ENCODE measurements at places on chromosomes 13 and 19.
A peak's percentile ranks its signal among the peaks of the same experiment; 100 is the strongest.

DNA sequence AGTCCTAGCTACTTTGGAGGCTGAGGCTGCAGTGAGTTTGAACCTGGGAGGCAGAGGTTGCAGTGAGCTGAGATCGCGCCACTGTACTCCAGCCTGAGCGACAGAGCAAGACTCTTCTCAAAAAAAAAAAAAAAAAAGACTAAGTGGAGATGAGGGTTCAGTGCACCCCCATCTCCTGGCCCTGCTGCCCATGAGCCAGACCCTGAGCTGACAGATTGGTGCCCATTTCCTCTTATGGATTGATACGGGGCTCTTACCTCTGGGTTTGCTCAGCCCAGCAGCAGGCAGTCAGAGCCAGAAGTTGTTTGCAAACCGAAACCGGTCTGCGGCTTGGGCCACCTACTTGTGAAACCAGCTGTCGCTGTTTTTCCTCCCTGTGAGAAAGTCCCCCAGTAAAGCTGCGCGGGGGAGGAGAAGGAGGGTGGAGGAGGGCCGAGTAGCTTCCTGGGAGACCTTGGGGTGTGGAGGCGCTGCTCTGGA is 36.9 kb downstream of the ARRDC2 start:
- no peak for DNase-seq

GRCh38 chr13:35345992-35346391 is 130.5 kb downstream of the MAB21L1 start:
- DNase-seq: no peak

DNA sequence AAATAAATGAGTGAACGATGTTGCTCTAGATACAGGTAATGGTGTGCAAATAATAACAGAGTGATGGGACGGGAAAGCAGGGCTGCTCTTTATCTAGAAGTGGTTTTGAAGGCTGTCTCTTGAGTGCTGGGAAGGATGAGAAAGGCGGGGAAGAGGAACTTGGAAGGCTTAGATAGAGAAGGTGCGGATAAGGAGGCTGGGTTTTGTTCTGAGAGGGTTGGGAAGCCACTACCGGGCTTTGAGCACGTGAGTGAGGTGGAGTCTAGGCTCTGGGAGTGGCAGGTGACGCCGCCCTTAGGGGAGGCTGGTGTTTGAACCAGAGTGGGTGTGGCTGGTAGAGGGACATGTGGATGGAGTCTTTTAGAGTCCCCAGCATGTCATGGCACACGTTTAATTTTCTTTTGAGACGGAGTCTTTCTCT is 811 bp downstream of the ARMC6 start:
- no peak for DNase-seq

GRCh38 chr13:41289463-41289881 is 21.6 kb upstream of the NAA16 start:
- no peak for DNase-seq

DNA sequence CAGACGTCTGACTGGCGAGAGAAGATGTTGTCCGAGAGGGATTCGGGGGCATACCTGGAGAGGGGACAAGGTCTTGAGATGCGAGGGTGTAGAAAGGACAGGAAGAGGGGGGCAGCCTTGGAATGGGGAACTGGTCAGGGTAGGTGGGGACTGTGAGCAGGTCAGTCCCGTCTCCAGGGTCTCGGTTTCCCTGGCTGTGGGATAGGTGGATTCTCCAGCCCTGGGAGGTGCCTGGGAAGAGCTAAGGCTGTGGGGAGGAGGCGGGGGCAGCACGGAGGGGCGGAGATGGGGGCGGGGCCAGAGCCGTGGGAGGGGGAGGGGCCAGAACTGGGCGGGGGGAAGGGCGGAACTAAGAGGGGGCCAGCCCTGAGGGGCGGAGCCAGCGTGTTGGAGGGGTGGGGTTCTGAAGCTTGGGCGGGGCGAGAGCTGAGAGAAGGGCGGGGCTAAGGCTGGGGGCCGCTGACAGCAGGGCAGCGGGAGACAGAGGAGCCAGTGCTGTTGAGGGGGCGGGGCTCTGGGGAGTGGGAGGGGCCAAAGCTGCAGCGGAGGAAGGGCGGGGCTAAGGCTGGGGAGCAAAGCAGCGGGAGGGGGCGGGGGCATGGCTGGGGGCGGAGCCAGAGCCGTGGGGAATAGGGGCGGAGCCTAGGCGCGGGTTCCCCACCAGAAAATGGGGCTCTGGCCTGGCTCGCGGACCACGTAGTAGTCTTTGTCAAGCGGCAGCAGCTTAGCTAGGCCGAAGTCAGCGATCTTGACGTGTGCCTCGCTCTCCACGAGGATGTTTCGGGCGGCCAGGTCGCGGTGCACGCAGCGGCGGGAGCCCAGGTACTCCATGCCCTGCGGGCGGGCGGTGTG is 9.5 kb upstream of the INSL3 start:
- DNase-seq: no peak

DNA sequence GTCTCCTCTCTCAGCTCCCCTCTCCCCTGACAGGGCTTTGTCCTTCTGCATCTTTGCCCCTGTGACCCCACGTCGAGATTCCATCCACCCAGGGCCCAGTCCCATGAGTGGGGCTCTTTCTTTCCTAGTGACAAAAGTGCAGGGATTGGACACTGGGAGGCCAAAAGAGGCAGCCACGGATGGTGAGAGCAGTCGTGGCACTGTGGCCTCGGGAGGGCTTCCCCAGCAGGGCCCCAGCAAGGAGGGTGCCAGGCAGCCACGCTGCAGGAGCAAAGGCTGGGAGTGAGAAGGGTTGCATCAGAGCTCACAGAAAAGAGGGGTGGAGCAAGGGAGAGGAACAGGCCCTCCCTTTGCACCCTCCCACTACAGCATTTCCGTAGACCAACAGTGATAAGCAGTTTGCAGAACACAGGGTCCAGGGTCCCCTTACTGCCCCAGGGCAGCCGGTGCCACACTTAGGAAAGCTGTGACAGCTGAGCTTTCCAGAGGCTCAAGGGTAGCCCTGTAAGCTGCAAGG is 4.9 kb downstream of the ZSCAN1 start:
- no peak for DNase-seq

DNA sequence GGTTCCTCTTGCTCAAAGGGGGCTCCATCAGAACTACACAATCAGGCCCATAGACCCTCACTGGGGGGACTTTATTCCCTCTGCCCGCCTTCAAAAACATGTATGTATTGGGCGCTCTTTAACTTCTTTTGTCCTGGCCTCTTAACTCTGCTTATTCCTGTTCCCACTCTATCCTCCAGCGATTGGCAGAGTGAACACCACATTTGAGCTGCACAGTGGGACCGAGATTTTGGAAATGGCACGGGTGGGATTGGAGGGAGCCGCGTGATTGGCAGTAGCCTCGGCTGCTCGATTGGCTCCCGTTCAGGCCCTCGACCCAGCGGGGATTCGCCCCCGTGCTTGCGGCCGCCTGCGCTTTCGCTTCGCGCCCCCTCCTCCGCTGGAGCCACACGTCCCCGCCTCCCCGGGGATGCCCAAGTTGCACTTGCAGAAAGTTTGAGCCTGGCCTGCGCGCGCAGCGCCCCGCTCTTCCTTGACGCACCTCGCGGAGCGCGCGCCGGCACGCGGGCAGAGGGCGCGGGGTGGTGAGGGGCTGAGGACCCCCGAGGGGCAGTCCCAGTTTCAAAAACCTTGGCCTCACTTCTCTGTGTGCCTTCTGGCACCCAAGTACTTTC is at the start of gene ZIC5:
Gene ZIC5 (minus strand): TSS at position 192 of the 614 bp plus-strand sequence. CDS start 164 bp downstream, at position 28.
- DNase-seq: no peak

DNA sequence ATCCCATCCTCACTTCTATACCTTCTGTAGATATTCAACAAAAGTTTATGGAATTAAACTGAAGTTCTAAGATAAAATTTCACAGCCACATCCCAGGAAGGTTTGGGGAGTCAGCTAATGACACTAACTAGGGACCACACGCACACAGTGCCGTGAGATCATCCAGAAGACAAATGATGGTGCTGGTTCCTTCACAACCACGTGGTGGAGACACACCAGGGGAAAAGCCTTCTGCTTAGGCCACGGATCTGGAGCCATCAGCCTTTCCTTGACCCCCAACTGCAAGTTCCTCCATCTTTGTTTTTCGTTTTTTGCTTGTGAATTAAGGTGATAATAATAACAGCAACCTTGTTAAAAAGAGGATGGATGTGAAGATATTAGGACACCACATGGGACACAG is 241.6 kb upstream of the MAB21L1 start:
- DNase-seq: no peak

GRCh38 chr13:103839460-103839859 is 773.2 kb upstream of the SLC10A2 start:
- DNase-seq: no peak

- DNase-seq: no peak
These were observed 152.7 kb downstream of the KCNRG start for GRCh38 chr13:50167967-50168366.

- no peak for DNase-seq
These were observed 310.8 kb downstream of the SLC7A1 start for GRCh38 chr13:29284726-29285125.

DNA sequence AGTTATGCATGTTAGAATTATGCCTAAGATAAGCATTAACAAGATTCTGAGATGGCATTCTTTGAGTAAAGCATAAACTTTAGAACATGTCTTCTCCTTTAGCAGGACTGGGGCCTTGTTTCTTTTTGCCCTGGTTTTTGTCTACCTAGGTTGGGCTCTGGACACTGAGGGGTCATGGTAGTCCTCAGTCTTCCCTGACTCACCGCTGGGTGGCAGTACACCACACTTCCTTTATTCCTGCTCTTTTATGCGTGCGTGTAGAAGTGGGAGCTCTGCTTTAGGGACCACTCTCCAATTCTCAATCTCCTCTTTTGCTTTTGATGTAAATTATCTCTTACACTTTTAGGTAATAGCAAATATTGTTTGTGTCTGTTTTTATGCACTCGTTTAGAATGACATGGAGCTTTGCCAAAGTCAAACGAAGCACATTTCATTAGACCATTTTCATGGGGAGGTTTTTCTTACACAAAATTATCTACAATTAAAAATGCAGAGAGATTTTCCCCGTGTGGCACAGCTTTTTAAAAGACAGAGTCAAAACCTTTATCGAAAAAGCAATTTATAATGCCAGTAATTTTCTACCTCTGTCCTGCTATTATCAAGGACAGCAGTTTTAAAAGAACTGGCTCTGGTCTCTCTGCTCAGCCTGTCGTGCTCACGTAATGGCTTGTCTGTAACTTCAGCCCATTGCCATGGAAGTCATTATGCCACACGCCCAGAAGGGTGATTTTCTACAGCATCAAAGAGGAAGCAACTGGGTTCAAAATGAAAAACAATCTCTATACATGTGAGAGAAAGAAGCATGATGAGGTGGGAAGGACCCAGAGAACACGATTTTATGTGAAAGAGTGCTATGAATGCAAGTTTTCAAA is 413.9 kb downstream of the COG6 start:
- DNase-seq: peak; percentile 60

DNA sequence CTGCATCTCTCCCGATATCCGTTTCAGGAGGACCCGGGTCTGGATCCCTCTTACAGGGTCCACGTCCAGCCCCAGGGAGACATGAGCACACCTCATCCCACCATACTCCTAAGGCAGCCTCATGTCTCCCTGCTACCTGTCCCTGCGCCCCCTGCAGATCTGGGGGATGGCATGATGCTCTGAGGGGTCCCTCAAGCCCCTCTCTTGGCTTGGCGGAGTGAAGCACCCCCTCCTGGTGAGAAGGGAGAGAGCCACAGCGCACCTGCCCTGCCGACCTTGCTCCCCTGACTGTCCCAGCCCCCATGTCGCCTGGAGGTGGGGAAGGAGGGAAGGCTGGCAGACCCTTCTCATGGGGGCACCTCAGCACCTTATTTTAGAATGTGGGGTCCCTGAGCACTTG is 21.5 kb upstream of the ARHGEF7 start:
- no peak for DNase-seq

DNA sequence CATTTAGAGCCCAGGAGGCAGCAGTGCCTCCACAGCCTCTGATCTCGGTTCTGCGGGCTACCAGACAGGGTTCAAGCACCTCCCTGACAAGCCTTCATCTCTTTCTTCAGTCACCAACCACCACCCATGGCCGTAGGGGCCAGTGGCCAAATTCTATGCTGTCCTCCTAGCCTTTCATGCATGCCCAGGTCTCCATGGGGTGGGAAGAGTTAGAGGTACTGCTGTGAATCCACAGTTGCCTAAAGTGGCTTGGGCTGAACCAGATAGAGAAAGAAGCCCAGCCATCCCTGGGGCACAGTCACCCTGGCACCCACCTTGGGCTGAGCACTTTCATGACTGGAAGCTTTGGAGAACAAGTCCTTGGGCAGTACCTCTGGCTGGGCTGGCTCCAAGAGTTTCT is 97.4 kb downstream of the ZDHHC20 start:
- no peak for DNase-seq

DNA sequence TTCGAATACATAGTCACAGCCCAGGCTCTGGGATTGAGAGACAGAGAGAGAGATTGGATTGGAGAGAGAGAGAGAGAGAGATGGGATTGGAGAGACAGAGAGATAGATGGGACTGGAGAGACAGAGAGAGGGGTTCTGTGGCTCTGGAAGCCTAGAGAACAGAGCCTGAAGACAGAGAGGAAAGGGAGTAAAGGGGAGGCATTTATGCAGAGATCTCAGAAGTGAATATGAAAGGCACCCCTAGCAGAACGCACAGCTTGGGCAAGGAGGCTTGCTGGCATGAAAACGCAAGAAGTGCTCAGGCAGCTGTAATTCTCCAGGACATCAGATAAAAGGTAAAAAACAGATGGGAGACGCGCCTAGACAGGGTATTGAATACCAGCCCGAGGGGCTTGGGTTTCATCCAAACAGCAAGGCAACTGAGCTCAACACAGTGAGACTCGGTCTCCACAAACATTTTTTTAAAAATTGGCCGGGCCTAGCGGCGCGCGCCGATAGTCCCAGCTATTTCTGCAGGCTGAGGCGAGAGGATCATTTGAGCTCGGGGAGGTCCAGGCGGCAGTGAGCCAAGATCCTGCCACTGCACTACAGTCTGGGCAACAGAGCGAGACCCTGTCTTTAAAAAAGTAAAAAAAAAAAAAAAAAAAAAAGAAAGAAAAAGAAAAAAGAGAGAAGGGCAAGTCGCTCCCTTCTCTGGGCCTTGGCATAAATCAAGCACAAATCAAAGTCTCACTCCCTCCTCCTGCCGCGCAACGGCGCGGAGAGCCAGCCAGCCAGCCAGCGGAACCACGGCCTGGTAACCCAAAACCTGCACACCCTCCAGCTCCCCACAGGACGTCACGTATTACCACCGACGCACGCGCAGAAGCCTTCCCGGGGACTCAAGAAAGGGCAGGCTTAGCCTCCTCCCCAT is 774 bp upstream of the PPP2R1A start:
- no peak for DNase-seq

- DNase-seq: no peak
These were observed 10.8 kb downstream of the GPR183 start for GRCh38 chr13:99296398-99296797.

- no peak for DNase-seq
These were observed 201.5 kb downstream of the MYO16 start for GRCh38 chr13:108830916-108831315.

- no peak for DNase-seq
These were observed 229.4 kb downstream of the ITGBL1 start for GRCh38 chr13:101681834-101682233.

Measured in glomerular endothelial cell (primary cell).